Nucleus accumbens (tissue), 56 donors: ENCODE measurements at places on chromosomes 6 and 20.

DNA sequence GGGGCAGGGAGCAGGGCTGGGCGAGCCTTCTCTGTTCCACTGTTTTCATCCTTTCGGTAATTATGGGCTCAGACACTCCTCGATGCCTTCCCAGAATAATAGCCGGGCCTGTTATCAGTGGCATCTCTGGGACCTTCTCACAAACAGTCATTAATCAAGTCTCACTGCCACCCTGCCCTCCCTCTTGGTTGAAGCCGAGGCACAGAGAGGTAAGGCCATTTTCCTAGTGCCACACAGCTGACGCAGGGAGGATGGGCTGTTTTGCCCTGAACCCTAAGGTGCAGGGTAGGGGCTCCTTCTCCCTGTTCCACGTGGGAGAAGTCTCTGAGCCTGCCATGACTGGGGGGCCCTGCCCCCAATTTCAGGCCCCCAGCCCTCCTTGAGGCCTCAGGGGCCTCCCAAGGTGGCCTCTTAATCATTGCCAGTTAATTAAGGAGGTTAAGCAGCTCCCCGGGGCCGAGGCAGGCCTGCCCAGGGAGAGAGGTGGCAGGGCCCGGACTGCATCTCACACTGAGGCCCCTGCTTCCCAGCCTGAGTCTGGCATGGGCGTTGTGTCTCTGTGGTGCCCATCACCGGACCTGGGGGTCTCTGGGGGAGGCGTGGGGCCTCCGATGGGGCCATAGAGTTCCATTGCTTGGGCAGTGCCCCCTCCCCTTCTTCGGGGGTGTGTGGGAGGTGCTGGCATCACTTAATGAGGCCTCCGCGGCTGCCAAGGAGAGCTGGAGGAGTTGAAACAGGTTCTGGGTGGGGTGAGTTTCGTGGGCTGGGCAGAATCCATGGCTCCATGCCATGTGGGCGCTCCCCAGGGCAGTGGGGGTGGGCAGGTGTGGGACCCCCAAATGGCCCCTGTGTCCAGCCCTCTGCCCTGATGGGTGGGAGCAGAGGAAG is 42.9 kb downstream of the CEBPB start:
- no peak for DNase-seq

GRCh38 chr20:36950414-36951197 is 902 bp downstream of the SAMHD1 start:
- DNase-seq = no peak

- no peak for DNase-seq
Measured at GRCh38 chr6:35664945-35665344, 23.8 kb downstream of the FKBP5 start.

DNA sequence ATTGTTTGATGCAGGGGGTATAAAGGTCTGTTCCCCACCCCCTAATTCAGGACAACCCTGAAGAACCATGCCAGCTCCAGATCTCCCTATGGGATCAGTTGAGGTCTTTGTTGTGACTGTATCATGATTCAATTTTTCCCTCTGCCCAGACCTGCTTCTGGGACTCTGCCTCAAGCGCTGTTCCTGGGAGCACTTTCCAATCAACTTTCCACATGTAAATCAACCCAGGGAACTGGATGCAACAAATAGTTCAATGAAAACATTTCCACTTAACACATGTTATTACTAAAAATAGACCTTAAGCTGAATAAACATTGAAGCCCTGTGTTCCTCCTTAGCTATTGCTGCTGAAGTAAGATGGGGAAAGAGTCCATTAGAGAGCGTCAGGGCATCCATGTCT is 139.5 kb downstream of the C6orf58 start:
- DNase-seq = no peak

DNA sequence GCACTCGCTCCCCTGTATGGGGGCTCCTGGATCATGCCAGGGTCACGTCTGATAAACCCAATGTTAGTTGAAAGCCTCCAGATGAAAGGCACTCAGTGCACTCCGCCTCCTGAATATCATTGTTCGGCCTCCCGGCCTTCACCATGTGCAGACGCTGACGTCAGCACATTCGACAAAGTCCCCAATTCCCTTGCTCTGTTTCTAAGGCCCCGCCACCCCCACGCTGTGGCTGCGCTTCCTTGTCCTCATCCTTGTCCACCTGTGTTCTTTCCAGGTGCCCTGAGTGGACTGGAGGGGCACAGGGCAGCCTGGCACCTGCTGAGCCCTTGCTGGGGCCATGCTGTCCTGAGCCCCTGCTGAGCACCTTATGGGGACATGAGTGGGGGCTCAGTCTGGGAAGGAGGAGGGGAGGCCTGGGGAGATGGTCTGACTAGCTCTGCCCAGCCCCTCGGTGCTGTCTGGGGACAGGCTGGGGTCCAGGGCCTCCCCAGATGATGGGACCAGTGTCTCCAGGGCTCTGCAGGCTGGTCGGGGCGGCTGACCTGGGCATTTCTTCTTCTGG is 9.8 kb upstream of the BHLHE23 start:
- DNase-seq = no peak

- DNase-seq = no peak
Measured at GRCh38 chr6:42429836-42430235, 21.9 kb downstream of the TRERF1 start.

DNA sequence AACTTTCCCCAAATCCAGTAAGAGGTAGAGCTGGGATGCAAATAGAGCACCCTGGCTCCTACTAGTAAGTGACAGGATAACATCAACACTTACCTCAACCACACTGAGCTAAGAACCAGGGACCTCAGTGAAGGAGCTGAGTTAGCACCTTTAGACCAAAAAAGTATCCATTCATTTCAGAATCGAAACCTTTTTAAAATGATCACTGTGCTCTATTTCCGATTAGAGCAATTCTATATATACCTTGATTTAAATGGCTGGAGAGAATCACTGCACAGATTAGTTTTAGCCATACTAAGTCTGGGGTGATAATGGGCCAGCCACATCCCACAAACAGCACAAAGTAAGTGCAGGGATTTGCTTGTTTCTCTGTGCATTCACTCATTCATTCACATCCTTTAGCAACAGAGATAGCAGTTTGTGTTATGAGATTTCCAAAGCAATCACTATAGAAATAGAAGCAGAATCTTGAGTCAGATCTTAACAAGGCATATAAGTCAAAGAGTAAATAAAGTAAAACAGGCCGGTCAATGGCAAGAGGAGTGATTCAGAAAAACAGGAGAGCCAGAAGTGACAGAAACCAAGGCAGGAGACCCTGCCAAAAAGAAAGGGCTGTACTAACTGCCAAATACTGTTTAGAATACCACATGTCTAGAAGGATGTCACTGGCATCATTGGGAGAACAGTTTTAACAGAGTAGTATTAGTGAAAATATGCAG is 136.3 kb downstream of the KIF13A start:
- DNase-seq = no peak

DNA sequence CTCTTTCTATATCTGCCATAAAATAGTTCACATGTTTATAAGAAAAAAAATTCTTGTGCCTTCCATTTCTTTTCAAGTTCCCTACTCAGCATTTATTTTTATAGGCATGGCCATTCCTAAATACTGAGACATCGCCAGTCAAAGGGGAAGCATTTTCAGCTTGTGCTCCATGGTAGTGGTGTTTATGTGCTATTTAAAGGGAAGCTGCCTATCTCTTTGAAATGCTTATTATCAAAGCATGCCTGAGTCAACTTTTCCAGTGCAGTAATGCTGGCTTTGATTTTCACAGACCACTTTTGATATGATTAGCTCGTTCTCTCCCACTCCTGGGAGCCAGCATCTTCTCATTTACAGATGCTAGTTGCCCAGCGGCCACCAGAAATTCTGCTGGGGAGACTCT is 124.1 kb upstream of the RIN2 start:
- DNase-seq = no peak

GRCh38 chr20:60288945-60289344 is 330.7 kb downstream of the CDH26 start:
- DNase-seq = no peak

DNA sequence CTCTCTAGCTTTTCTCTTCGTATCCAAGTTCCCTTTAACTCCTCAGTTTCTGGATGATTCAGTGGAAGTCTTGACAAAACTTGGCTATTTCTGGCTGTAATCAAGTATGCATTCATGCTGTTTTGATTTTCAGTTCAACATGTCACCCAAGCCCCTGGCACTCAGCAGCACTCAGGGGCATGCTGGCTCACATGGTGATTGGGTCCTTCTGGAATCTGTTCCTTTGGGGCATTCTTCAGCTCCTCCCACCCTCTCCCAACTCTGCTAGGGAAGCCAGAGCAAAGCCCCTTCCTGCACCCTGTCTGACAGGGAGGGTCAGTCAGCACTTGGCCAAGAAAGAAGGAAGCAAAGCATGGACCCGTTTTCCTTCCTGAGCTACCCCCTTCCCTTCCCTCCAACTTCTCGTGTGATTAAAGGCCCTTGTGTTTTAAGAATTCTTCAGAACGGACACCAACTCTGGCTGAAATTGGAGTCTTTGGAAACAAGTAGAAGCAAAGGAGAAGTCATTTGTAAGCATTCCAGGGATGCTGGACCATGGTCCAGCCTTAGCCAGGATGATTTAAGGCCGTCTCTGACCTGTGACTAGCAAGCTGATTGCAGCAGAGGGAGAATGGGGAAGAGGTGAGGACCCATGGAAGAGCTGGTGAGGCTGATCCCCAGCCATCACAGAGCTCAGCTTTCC is 7.1 kb downstream of the PLEKHG1 start:
- DNase-seq = no peak

DNA sequence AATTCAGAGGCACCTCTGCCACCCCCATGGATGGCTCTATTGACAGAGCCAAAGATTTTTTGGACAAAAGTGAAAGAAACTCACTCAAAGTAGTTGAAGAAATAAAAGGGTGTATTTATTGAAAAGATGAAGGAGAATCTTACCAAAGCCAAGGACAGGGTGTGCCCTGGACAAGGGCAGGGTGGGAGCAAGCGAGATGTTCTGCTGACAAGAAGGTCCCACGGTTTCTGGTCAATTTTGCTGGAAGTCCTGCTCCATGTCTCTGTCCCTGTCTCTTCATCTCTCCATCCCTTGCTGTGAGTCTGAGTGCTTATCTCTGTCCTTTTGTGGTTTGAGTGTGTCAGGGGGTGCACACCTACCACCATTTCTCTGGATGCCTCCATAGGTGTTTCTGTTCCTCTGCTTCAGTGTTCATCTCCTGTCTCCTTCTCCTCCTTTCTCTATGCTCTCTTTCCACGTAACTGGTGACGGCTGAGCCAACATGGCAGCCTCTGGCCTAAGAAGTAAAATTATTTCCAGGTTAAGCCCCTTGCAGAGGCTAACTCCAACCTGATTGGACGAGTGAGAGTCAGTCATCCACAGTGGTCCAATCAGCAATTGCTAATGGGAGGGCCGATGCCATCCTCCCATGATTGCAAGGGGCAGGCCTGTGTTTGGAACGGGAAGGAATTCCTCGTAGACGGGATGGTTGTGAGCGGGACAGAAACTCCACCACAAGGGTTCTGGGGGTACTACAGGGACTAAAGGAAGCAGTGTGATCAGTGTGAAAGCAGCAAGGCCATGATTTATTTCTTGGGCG is 502.1 kb upstream of the CDH4 start:
- DNase-seq = no peak

GRCh38 chr6:904994-905393 is 212.1 kb upstream of the EXOC2 start:
- DNase-seq = no peak

- no peak for DNase-seq
Measured at GRCh38 chr6:167208819-167209576, 51.2 kb upstream of the GPR31 start.

DNA sequence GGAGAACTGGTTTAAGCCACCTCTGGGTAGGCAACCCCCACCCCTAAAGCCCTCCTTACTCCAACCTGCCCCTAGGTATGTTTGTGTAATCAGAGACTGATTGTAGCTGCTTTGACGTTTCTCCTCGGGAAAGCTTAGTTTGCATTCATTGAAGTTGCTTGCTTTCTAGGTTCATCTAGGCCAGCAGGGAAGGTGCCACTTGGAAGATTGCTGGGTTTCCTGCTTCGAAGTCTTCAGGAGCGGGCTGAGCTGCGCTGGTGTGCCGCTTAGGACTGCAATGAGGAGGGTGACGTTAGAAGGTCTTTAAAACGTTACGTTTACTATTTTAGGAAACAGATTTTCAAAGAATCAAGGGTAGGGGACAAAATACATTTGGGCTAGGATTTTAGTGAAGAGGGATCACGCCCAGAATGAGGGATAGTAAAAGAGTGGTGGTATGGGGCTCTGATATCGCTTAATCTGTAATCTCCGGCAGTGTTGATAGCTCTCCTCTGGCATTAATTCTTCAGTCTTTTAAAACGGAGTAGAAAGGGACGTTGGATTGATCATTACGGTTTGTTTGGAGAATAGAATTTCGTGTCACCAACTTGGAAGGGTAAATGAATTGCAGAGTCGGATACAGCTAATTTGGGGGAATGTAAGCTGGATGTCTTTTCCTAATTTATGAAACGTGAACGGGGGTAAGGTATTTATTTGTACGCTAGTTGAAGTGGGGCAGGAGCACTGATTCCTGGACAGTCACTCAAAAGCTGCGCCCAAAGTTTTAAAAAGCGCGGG is 92.6 kb upstream of the PRDM1 start:
- DNase-seq = no peak

GRCh38 chr20:61447952-61448351 is 195.9 kb downstream of the CDH4 start:
- no peak for DNase-seq

DNA sequence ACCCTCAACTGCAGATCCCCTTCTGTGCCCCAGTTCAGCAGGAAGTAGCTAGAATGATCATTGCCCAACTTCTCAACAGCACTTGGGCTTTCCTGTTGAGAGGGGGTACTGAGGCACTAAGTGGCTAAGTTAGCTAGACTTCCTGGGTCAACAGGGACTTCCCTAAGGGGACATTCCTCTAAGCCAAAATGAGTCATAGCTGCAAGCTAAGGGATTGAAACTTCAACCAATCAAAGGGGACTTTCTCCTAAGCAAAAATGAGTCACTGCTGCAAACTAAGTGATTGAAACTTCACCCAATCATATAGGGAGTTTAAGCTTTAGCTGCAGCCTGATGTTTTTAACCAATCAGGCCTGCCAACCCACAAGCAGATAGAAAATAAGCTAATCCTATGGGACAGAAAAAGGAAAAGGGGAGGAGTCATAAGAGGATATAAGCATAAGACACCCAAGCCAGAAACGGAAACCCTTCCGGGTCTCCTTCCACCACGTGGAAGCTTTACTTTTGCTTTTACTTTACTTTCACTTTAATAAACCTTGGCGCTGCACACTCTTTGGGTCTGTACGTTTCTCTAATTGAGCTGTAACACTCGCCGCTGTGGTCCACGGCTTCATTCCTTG is 659.0 kb upstream of the HS3ST5 start:
- DNase-seq = no peak

- no peak for DNase-seq
Measured at GRCh38 chr6:35897486-35897885, 23.4 kb downstream of the SRPK1 start.

- no peak for DNase-seq
Measured at GRCh38 chr6:110561696-110562095, 85.3 kb upstream of the SLC22A16 start.

- DNase-seq = no peak
Measured at GRCh38 chr6:88566746-88567534, 396.5 kb downstream of the RNGTT start.
